ENCODE measurements at places on chromosomes 2 and 18. TPM values are rescaled to one million over a fixed set of nuclear protein-coding genes. Genes with fewer than 3 reads are reported as not detected.

DNA sequence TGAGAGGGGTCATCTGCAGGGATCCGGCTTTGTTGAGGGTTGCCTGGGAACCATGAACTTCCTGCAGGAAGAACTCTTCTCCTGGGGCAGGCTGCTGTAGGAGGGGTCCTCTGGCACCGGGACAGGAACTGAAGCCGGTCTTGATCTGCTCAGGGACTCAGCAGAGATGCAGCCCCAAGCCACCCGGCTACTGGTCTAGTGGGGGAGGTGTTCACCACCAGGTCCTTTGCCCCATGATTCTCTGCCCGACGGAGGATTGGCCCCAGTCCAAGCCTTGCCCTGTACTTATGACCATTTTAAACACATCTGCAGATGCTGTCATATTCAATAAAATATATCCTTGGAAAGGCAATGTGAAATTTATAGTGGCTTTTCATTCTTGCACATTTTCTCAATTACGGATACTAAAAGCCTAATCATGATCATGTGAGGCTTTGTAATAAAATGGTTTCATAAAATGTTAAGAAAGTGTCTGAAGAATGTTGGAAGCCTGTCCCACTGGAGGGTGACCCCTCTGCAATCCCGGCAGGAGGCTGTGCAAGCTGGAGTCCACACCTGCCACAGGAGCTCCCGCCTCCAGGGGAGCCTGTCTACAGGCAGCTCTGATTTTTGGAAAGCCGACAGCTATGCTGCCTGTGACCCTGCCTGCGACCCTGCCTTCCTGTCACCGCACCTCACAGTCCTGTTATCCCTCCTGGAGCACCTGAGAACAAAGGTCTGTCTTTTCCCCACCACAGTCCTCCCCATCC is 98.8 kb upstream of the TAF1B start:
- H3K4me1 ChIP-seq: no peaks in the 10 kb centered on the region
- peaks cover 3% of the 10 kb centered on the region for H3K36me3 ChIP-seq
- H3K27ac ChIP-seq: no peak overlapping the region
- peaks cover 4% of the 10 kb centered on the region for H3K27me3 ChIP-seq

GRCh38 chr2:105876191-105876590 is 131.5 kb downstream of the NCK2 start:
- H3K36me3 ChIP-seq: peaks cover 15% of the 10 kb centered on the region
- no peak overlapping the region for H3K4me3 ChIP-seq
- no peak overlapping the region for H3K27ac ChIP-seq
- H3K27me3 ChIP-seq: peaks cover 6% of the 10 kb centered on the region
- DNase-seq: no peak

Gene KCNIP3
- 0.26 TPM for total RNA-seq

DNA sequence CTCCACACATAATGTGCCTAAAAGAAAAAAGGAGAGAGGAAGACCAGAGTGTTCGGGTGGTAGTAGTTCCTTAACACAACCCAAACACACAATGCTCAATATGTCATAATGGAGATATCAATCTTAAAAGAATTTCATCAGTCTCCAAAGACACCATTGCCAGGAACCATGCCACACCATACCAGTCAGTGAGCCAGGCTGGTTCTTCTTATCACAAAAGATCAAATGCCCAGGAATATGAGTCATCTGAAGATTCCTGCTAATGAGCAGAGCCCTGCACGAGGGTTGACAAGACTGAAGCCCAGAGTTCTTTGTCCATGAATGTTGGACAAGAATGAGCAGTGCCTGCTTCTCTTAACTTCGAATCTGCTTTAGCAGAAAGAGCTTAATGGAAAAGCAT is 262.3 kb downstream of the ZNF516 start:
- H3K27ac ChIP-seq: no peak overlapping the region
- H3K4me3 ChIP-seq: no peak overlapping the region
- H3K36me3 ChIP-seq: no peaks in the 10 kb centered on the region

GRCh38 chr2:137228566-137228965 is 463.2 kb downstream of the THSD7B start:
- H3K27me3 ChIP-seq: no peaks in the 10 kb centered on the region
- H3K4me3 ChIP-seq: no peak overlapping the region
- H3K36me3 ChIP-seq: no peaks in the 10 kb centered on the region
- no peak for DNase-seq

Gene ABCB6
- 11.4 TPM for total RNA-seq

Gene BOLL
- total RNA-seq: not detected

GRCh38 chr18:69804776-69805501 is 142.7 kb downstream of the CD226 start:
- H3K27me3 ChIP-seq: no peaks in the 10 kb centered on the region
- no peaks in the 10 kb centered on the region for H3K36me3 ChIP-seq
- H3K4me3 ChIP-seq: no peak overlapping the region
- no peak for DNase-seq

Gene CNDP1
- total RNA-seq: not detected

GRCh38 chr2:72938455-72938854 is 21.1 kb downstream of the EMX1 start:
- peaks cover 23% of the 10 kb centered on the region for H3K27me3 ChIP-seq
- H3K36me3 ChIP-seq: peaks cover 8% of the 10 kb centered on the region
- no peak overlapping the region for H3K27ac ChIP-seq
- peaks cover 16% of the 10 kb centered on the region for H3K4me1 ChIP-seq
- no peak overlapping the region for H3K4me3 ChIP-seq

DNA sequence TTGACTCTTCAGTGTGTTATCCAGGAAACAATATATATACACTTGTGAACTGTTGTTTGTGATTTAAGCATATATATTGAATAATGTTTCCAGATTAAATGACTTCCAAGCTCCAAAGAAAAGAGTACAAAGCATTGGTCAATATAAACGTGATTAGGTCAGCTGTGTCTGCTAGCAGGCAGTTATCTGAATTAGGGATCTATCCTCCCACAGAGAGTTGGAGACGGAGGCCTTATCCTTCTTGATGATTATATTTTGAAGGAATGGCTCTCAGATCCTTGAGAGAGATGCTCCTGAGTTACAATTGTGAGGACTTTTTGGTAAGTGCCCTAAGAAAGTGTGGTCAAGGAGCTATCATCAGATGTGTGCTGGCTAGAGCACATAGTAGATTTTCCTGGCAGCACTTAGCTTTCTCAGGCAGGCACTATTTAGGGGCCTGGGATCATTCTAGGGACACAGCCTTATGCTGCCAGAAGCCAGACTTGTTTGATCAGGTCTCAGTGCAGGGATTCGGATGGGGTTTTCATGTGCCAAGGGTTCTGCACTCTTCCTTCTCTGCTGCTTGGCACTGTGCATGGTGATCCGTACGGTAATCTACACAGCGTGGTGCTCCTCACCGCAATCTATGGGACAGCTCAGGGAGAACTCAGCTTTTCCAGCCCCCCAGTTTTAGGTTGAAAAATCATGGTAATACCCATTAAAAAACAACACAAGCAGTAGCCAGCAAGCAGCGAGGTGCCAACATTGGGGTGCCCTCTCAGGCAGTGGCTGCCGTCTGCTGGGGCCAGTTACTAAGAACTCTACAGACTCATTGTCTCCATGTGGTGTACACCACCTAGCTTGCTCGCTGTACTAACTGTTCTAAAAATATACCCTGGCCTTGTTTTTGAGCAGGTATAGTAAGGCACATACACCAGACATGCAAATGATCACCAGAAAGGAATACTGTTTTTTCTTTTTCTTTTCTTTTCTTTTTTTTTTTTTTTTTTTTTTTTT is 8.0 kb upstream of the ZDBF2 start:
- H3K27me3 ChIP-seq: no peaks in the 10 kb centered on the region
- no peak overlapping the region for H3K4me3 ChIP-seq
- H3K36me3 ChIP-seq: no peaks in the 10 kb centered on the region

GRCh38 chr2:52611759-52612158 is 1155.8 kb upstream of the CHAC2 start:
- no peaks in the 10 kb centered on the region for H3K36me3 ChIP-seq
- H3K27me3 ChIP-seq: no peaks in the 10 kb centered on the region
- DNase-seq: no peak
- H3K4me3 ChIP-seq: no peak overlapping the region
- H3K27ac ChIP-seq: no peak overlapping the region

Gene CD207
- total RNA-seq: 0.74 TPM

Gene SNTG2
- total RNA-seq: 23.2 TPM

GRCh38 chr18:26205318-26205717 is 20.9 kb upstream of the TAF4B start:
- H3K36me3 ChIP-seq: no peaks in the 10 kb centered on the region
- no peaks in the 10 kb centered on the region for H3K27me3 ChIP-seq
- peaks cover 3% of the 10 kb centered on the region for H3K4me1 ChIP-seq
- no peak overlapping the region for H3K4me3 ChIP-seq
- no peak overlapping the region for H3K27ac ChIP-seq
- DNase-seq: no peak

GRCh38 chr2:142307086-142307485 is 176.3 kb upstream of the LRP1B start:
- no peaks in the 10 kb centered on the region for H3K36me3 ChIP-seq
- no peaks in the 10 kb centered on the region for H3K27me3 ChIP-seq
- H3K4me1 ChIP-seq: no peaks in the 10 kb centered on the region
- no peak overlapping the region for H3K27ac ChIP-seq

Gene CIB4
- not detected for total RNA-seq

- peaks cover 31% of the 10 kb centered on the region for H3K36me3 ChIP-seq
- no peak for DNase-seq
- H3K27ac ChIP-seq: no peak overlapping the region
- H3K4me3 ChIP-seq: no peak overlapping the region
- peaks cover 2% of the 10 kb centered on the region for H3K4me1 ChIP-seq
- H3K27me3 ChIP-seq: no peaks in the 10 kb centered on the region
These were observed 12.1 kb downstream of the SP3 start for GRCh38 chr2:173953047-173953424.

DNA sequence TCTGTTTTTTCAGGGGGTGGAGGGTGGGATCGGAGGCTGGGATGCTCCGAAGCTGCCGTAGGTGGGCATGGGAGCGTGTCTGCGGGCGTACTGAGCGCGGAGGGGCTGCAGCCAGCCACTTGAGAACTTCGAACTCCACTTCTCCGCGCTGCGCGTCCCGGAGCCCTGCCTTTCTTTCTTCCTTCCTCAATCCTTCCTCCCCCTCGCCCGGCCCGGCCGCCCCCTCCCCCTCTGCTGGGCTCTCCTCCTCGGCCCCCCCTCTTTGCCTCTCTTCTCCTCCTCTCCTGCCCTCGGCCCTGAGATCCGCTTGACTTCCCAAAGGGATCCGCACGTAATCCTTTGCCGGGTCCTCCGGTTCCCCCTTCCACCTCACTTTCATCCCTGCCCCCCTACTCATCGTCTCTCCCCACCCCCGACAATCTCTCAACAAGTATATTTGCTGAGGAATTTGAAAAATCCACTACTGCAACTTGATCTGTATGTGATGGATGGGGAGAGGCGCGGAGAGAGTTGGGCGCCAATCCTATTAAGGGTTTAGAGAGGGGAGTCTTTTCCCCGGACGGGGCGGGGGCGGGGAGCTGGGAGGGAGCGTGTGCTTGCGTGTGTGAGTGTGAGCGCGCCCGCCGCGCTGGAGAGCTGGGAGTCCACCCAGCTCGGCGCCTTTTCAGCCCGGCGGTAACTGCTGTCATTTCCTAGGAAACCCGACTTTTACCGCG is 1.1 kb downstream of the GLI2 start:
- peak overlapping the region; percentile 79 for H3K4me3 ChIP-seq
- H3K27me3 ChIP-seq: peaks cover 16% of the 10 kb centered on the region
- H3K4me1 ChIP-seq: peaks cover 30% of the 10 kb centered on the region
- H3K27ac ChIP-seq: no peak overlapping the region

DNA sequence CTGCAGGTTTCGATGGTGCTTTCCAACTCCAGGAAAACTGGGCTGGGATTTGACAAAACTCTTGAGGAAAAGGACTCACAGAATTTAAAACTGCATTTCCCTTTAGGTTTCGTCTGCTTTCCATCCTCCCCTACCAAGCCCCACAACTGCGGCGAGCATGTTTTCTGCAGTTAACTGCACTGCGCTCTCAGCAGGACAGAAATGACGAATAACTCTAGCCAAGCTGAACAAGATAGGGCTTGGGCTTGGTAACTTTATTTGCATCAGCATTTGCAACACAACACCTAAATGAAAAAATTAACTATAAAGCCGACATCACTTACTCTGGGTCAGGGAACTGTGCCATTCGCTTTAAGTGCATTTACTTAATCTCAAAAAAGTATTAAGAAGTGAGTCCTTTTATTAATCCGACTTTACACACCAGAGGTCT is 669 bp upstream of the PIKFYVE start:
- DNase-seq: peak; percentile 16
- peak overlapping the region; percentile 92 for H3K27ac ChIP-seq
- H3K27me3 ChIP-seq: peaks cover 9% of the 10 kb centered on the region
- no peaks in the 10 kb centered on the region for H3K36me3 ChIP-seq
- H3K4me3 ChIP-seq: peak overlapping the region; percentile 98

Gene LOXHD1
- 0.23 TPM for total RNA-seq

DNA sequence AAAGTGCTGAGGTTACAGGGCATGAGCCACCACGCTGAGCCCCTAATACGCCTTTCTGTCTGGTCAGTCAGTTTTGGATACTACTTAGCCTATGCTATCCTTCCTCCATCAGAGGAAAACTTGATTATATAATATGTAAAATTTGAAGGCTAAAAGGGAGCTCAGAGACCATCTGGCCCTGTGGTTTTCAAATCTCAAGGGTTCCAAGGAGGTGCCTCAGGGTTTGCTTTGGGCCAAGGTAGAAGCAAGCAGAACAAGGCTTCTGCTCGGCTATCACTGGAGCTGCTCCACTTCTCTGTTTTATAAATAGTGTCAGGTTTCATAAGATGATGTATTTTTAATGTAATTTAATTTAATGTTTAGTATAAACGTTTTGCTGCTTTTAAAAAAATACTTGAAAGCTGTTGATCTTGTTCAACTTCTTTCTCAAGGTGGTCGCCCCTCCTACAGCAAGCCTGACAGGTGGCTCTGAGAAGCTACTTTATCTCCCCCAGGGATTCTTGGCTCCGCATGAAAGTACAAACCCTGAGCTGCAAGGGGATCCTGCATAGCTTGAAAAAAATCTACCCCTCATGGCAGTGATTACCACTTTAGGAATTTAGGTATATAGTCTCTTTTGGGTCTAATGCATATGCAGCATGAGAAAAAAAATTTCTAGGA is 290.3 kb downstream of the CNTNAP5 start:
- no peak overlapping the region for H3K27ac ChIP-seq
- no peaks in the 10 kb centered on the region for H3K36me3 ChIP-seq
- peaks cover 12% of the 10 kb centered on the region for H3K4me1 ChIP-seq
- no peak for DNase-seq

GRCh38 chr2:109513749-109514588 is 99.8 kb downstream of the SEPTIN10 start:
- peaks cover 5% of the 10 kb centered on the region for H3K36me3 ChIP-seq
- peaks cover 7% of the 10 kb centered on the region for H3K27me3 ChIP-seq
- no peak overlapping the region for H3K4me3 ChIP-seq
- no peak for DNase-seq
- peaks cover 6% of the 10 kb centered on the region for H3K4me1 ChIP-seq
- no peak overlapping the region for H3K27ac ChIP-seq

- H3K27me3 ChIP-seq: no peaks in the 10 kb centered on the region
- H3K27ac ChIP-seq: no peak overlapping the region
- peaks cover 6% of the 10 kb centered on the region for H3K4me1 ChIP-seq
- H3K4me3 ChIP-seq: no peak overlapping the region
- DNase-seq: no peak
These were observed 62.3 kb downstream of the LRRTM4 start for GRCh38 chr2:77459840-77460239.

GRCh38 chr2:113131352-113132185 is 4.2 kb downstream of the IL1RN start:
- H3K4me1 ChIP-seq: peaks cover 12% of the 10 kb centered on the region
- no peaks in the 10 kb centered on the region for H3K36me3 ChIP-seq
- H3K27ac ChIP-seq: no peak overlapping the region
- no peak overlapping the region for H3K4me3 ChIP-seq

- H3K36me3 ChIP-seq: no peaks in the 10 kb centered on the region
- H3K27me3 ChIP-seq: peaks cover 3% of the 10 kb centered on the region
- no peak overlapping the region for H3K27ac ChIP-seq
- no peak for DNase-seq
These were observed 18.7 kb upstream of the B3GNT7 start for GRCh38 chr2:231376857-231377256.

- H3K4me3 ChIP-seq: peak overlapping the region; percentile 78
- H3K27me3 ChIP-seq: peaks cover 12% of the 10 kb centered on the region
- H3K27ac ChIP-seq: peak overlapping the region; percentile 85
These were observed 159.0 kb upstream of the HAAO start for GRCh38 chr2:42951263-42951938.

Gene USP37
- 16.1 TPM for total RNA-seq
